ENCODE measurements at places on chromosomes 16 and 17. TPM values are rescaled to one million over a fixed set of nuclear protein-coding genes. Genes with fewer than 3 reads are reported as not detected.

CLEC3A gene
- total RNA-seq: not detected

EFCAB13 gene
- 9.2 TPM for total RNA-seq

DPEP3 gene
- not detected for total RNA-seq

SCNN1B gene
- total RNA-seq: not detected

MT1H gene
- not detected for total RNA-seq

FN3K gene
- 8.9 TPM for total RNA-seq

CA5A gene
- not detected for total RNA-seq

Measured in fibroblast of lung (primary cell).